Stimulated activated CD4-positive, alpha-beta T cell treated with anti-CD3 and anti-CD28 coated beads, Interleukin-1b, Interleukin-23, amount 100 ng/mL, for 4 hours (primary cell): ENCODE measurements at places on chromosomes 3 and 15.

- peak; percentile 92 for DNase-seq
Observed at GRCh38 chr15:74460871-74461846, at the start of gene UBL7. Gene UBL7, minus strand, starts transcription at chr15:74461160. Its CDS starts 2,293 bp downstream, at chr15:74458867.

- no peak for DNase-seq
Observed at GRCh38 chr15:61759639-61760038, 300.6 kb downstream of the VPS13C start.

DNA sequence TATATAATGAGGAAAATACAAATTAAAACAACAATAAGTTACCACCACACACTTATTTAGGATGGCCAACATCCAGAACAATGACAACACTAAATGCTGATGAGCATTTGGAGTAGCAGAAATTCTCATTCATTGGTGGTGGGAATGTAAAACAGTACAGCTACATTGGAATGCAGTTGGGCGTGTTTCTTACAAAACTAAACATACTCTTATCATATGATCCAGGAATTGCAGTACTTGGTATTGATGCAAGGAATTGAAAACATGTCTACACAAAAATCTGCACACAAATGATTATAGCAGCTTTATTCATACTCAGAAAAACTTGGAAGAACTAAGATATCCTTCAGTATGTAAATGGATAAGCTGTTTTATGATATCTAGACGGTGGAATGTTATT lies 594.2 kb downstream of the ZBBX start:
- no peak for DNase-seq

DNA sequence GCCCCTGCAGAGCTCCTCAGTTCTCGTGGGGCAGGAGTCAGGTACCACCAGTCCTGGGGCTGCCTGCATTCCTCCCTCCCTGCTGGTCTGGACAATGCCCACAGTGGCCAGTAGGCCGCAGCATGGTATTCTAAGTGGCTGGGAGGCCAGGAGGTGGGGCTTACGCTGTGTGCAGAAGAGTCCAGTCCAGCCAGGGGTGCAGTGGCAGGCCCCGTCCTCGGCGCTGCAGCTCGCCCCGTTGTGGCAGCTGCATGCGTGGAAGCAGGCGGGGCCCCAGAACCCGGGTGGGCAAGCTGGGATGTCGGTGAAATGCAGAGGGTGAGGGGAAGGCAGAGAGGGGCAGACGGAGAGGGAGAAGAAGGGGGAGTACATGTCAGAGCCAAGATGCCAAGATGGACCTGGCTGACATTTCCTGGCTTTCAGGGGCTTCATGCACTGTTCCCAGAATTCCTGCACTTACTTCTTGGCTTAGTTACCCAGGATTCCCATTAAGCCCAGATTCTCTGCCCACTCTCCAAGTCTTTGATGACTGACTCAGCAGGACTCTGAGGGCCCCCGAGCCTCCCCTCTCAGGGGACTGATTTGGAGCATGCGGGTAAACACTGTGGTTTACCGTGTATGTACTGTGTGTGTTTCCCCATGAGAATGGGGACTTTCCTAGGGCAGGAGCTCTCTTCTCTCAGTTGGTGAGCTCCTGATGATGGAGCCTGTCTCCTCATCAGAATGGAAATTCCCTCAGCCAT lies 47.5 kb downstream of the RAB11A start:
- DNase-seq: peak; percentile 16

DNA sequence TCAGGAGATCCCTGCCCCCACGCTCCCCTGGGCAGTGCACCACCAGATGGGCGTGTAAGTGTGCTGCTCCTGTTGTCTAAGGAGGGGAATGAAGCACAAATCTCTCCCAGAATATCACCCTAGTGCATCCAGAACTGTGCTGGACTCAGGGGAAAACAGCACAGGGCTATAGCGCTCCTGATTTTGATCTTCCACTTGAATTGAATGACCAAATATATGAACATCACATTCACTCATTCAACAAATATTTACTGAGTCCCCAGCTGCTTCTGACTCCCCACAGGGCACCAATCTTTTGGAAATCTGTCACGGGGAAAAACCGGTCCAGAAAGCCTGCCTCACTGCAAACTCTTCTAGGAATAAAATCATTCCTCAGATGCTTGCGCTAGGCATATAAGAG lies 2.4 kb downstream of the CPLX3 start:
- DNase-seq: no peak

DNA sequence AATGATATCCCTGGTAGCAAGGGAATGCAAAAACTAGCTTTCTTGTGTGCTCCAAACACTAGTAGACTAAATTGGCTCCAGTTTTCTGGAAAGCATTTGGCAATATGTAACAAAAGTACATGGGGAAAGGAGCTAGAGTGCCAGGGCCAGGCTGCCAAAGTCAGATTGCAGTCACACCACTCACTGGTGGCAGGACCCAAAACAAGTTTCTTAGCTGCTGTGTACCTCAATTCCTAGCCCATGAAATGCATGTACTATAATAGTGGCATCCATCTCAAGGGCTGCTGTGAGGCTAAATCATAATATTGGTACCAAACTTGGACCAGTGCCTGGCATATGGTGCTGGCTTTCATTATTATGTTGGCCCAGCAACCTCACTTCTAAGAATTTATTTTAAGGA lies 49.3 kb downstream of the CLDN18 start:
- DNase-seq: no peak

DNA sequence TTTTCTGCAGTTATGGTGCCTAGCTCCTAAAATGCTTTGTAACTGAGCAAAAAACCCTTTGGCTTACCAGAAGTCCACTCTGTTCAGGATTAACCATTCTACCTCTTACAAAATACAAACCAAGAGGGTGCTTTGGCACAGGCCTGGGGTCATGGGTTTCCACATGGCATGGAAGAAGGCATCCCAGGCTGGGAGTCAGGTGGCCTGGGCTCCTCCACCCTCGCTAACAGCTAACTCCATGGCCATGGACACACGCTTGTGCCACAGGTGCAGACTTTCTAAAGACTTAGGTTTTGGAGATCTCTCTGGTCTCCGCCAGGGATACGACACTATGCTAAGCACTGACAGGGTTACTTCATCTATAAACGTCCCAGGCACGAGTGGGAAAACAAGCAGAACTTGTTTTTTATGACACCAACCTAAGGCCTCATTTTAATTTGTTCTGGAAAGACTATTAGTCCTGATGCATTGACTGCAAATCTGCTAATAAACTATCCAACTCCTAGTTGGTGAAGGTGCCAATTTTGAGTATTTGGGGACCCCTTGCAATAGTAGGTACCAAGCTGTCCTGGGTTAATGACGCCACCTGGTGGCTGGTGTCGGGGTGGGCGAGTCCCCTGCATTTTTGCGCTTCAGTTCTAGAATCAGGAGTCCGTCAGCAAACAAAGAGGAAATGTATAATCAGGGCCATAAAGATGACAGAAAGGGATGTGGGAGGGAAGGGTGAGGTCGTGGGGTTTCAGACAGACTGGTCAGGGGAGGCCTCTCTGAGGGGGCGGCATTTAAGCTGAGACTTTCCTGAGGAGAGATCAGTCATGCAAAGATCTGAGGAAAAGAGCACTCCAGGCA lies 10.3 kb upstream of the ALDH1A3 start:
- no peak for DNase-seq

DNA sequence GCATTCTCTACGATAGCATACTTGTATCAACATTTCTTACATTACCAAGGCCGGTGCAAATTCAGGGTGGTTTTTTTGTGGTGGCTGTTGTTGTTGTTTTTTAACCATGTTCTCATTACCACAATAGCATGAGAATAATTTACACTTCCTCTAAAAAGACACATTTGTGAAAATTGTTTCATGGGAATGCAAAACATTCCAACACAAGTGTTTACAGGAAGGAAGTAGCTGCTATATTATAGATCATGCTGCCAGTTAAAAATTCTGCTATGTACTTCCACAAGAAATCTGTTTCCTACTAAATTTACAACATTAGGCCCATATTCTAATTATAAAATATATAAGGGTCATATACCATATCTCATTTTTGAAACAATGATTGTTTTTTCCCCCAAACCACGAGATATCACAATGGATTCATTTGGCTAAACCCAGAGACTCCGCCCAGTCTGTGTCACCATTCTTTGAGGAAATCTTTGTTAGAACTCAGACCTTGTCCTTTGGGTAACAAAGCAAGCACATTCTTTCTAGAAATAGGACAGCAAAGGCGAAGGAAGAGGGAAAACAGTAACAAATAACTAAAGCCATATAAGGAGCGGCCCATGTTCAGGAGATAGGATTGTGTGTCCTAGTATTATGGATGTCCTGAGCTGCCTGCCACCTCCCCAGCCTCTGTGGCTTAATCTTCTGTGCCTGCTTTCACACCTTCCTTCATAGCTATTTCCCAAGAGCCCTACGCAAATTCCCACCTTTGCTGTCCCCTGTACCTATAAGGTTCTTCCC lies 60.1 kb downstream of the UACA start:
- DNase-seq: no peak

- no peak for DNase-seq
Observed at GRCh38 chr3:19147905-19148767, at the start of gene KCNH8. Gene KCNH8, plus strand, starts transcription at chr3:19148510. Its CDS starts 210 bp downstream, at chr3:19148720.

DNA sequence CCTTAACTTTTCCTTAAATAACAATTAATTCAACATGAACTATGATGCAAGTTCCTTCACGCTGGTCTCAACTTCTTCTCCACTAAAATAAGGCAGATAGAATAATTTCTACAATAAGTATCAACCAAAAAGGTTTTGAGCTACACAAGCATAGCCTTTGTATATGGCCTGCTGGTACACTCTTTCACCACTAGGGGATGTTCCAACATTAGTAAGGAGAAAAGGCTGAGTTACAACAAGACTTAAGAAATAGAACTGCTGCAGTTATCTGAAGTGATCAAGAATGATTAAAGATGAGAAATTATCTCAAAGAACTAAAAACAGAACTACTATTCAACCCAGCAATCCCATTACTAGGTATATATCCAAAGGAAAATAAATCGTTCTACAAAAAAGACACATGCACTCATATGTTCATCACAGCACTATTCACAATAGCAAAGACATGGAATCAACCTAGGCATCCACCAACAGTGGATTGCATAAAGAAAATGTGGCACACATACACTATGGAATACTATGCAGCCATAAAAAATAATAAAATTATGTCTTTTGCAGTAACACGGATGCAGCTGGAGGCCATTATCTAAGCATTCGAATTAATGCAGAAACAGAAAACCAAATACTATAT lies 14.4 kb downstream of the ATP13A3 start:
- no peak for DNase-seq

DNA sequence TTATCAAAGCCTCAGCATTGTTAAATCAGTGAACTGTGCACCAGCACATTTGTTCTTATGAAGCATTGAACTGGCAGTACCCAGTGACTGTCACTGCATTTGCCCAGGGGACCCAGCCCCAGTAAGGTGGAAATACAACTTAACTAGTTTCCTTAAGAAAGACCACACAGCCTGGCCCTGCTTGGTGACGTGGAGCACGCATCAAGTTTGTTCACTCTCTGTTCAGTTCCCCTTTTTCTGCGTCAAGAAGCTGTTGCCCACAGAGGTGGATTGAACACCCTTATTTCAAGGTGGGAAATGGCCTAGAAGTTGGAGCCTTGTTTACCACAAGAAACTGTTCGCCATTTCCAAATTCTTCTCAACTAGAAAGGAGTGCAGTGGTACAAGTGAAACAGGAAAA lies 69.9 kb upstream of the AGBL1 start:
- DNase-seq: no peak

DNA sequence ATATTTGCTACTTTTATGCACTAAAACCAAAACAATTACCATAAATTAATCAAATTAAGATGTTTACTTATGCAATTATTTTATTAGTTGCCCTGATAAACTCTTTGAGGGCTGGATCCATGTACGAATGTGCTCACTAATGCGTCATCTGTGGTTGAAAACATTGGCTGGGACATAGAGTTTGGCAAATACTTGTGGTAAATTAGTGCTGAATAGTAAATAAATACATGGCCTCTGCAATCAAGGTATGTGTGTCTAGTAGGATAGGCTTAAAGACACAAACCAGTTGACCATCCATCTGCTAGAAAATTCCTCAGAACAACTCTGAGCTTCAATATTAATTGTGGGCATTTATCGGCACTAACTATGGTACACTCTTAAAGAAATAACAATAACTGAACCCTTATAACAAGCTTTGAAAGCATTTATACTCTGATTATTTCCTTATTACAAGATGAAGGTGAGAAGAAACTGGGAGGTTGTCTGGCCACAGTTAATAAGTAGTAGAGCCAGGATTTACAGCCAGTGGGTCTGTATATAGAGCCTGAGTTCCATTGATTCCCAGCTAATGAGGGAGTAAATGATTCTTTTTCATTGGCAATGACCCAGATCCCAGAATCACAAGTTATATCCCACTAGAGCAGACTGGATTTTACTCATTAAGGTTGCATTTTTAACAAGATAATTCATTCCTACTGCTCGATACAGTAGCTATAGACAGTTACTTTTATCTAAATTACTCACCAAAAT lies 169.5 kb upstream of the CNTN6 start:
- DNase-seq: no peak

DNA sequence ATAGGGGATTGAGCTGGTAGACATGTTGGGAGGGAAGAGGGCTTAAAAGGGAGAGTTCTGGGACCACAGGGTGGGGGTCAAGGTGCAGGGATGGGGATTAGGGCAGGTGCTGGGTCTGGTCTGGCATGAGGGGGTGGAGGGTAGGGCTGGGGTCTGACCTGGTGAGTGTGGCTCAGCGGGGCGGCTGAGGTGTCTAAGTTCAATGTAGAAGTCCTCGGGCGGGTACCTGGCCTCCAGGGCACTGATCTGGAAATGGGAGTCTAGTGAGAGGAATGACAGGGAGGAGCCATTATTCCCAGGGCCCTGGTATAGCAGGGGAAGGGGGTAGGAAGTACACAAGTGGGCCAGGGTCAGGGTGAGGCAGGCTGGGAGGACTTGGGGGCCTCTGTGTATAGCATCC lies 39.6 kb downstream of the RAB11A start:
- DNase-seq: no peak

- DNase-seq: no peak
Observed at GRCh38 chr3:149507491-149508324, 33.2 kb downstream of the TM4SF4 start.

DNA sequence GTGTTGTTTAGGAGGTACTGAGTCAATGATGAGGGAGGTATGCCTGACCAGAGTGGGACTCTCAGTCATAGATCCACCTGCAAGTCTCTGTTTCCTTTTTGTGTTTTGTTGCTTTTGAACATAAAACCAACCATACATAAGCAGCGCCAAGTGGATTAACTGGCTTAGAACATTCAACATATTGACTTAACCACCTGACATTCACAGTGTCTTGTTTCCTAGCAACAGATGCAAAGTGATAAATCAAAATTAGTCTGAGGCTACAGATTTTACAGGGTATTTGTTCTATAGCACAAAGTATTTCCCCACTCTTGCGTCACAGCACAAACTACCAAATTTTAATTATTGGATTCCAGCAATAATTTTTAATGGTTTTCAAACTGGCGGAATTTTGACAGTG lies 283.8 kb downstream of the BBX start:
- DNase-seq: no peak
